Frontal cortex (tissue), 4 donors: ENCODE measurements at places on chromosomes 3 and 15. TPM values are rescaled to one million over a fixed set of nuclear protein-coding genes. Genes with fewer than 3 reads are reported as not detected.
A peak's percentile ranks its signal among the peaks of the same experiment; 100 is the strongest.

DNA sequence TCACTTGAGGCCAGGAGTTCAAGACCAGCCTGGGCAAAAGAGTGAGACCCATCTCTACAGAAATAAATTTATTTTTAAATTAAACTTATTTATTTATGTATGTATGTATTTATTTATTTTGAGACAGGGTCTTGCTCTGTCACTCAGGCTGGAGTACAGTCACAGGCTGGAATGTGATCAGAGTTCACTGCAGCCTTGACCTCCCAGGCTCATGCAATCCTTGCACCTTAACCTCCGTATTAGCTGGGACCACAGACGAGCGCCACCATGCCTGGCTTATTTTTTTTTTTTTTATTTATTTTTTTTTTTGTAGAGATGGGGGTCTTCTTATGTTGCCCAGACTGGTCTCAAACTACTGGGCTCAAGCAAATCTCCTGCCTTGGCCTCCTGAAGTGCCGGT, 135.2 kb upstream of the HES1 start:
- no peak for DNase-seq

Gene SMAD6
- 2.4 TPM for total RNA-seq

Gene BUB1B
- 11.4 TPM for total RNA-seq

- DNase-seq: no peak
Measured at GRCh38 chr15:78052001-78052401, 25.5 kb downstream of the TBC1D2B start.

GRCh38 chr3:129039271-129040038, 21.1 kb upstream of the GP9 start:
- no peak for DNase-seq

DNA sequence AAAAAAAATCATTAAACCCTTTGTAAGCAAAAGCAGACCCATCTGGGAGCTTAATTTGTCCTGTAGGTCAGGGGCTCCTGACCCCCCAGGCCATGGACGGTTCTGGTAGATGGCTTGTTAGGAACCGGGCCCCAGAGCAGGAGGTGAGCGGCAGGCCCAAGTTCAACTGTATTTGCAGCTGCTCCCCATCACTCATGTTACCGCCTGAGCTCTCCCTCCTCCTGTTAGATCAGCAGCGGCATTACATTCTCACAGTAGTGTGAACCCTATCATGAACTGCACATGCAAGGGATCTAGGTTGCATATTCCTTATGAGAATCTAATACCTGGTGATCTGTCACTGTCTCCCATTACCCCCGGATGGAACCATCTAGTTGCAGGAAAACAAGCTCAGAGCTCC, 60.7 kb downstream of the FSIP1 start:
- DNase-seq: no peak

DNA sequence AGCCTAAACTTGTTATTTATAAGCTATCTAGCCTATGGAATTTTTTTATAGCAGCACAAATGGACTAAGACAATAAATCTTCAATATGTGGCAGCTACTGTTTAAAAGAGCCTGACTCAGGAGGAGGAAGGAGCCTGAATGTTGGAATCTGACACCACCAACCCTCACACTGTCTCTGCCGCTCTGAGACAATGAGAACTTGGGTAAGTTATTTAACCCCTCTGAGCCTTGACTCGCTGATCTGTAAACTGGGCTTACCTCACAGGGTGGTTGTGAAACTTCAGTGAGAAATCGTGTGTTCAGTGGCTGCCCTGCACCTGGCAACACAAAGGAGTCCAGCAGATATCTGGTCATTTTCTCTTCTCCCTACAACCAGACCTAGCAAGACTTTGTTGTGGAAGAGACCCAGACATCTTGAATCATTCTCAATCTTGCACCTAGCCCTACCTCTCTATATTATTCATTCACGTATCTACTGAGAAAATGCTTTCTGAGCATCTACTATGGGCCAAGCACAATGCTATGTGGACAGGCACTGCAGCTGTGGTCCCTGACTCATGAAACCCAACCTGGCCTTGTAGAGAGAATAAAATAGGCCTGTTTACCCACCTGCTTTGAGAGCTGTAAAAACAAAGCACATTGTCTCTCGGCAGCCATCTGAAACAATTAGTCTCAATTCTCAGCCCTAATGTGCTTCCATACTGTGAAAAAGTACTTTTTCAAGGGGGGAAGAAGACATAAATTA, 81.9 kb upstream of the SLC25A36 start:
- DNase-seq: no peak

Gene SPINT1
- total RNA-seq: 1.6 TPM

DNA sequence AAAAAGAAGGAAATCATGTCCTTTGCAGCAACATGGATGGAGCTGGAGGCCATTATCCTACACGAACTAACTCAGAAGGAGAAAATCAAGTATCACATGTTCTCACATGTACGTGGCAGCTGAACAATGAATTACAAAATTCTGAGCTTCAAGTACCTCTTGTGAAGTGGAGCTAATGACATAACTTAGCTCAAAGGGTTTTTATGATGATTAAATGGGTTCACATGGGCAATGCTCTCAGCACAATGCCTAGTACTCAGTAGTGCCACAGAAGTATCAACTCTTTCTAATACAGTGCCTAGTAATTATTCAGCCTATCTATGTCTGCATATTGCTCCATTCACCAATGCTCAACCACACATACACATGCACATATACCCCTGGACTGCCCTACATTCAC, 407.5 kb upstream of the WNT5A start:
- DNase-seq: no peak

DNA sequence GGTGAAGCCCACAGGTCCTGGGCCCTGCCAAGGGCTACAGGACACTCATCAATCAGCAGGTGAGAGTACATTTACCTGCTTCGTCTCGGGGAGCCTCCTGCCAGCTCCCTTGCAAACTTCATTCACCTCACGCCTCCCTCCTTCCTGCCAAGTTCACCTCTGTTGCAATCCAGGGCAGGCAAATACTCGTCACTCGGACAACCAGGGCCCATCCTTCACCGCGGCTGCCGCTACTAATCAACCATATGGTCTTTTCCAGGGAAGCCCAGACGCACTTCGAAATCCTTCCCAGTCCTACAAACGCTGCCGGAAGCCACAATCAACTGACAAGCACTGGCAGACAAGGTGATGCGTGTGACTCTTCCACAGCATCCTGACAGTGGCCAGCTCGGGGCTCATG, 200.7 kb upstream of the NSMCE3 start:
- DNase-seq: no peak

Gene EBLN2
- 3.7 TPM for total RNA-seq

DNA sequence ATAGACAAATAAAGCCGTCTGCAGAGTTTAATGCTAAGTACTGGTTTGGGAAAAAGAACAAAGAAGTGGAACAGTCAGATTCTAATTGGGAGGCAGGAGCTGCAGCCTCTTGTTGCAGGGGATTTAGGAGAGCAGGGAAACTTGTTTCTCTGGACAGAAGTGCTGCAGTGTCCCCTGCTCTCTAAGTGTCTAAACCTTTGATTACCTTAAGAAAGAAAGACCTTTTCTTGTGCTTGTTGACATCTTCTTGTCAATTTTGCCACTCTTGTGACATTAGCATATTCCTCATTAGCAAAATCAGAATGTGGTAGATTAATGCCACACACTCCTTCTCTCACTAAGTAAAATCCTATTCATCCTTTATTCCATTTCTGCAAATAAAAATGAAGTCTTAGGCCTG, 38.8 kb downstream of the TRAT1 start:
- no peak for DNase-seq

- no peak for DNase-seq
Measured at GRCh38 chr3:42702982-42703694, 540 bp upstream of the HHATL start.

DNA sequence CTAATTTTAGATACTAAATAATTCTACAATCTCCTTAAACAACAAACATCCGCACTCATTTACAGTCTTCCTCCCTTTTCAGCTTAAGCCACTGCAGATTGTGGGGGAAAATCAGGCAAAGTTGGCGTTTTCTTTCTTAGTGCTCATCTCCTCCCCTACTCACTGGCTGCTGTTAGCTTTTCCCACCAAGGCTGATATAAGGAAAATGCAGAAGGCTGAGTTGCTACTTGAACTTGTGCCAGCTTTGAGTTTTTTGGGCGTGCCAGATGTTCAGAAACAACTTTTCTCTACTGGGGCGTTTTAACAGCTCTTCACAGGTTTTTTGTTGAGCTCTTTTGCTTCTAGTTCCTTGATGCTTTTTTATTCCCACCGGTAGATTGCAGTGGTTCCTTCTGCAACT, 222.0 kb downstream of the PYDC2 start:
- DNase-seq: no peak

DNA sequence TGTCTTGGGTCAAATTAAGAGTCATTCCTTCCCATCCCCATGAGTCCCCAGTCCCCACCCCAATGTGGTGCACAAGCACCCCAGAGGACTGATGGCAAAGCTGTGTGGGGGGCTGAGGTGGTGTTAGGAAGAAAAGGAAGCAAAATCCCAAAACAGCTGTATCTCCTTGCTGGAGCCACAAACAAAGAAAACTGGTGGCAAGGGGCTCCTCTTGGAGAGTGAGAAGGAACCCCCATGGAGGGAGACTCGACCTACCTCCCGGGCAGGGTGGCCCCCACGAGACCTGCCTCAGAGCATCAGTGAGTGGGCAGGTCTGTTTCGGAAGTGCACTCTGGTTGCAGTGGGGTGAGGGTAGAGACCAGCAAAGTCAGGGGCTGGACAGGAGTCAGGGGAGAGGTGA, 29.2 kb downstream of the PRR23E start:
- DNase-seq: no peak

GRCh38 chr3:33901862-33902563, 103.6 kb downstream of the PDCD6IP start:
- DNase-seq: no peak

DNA sequence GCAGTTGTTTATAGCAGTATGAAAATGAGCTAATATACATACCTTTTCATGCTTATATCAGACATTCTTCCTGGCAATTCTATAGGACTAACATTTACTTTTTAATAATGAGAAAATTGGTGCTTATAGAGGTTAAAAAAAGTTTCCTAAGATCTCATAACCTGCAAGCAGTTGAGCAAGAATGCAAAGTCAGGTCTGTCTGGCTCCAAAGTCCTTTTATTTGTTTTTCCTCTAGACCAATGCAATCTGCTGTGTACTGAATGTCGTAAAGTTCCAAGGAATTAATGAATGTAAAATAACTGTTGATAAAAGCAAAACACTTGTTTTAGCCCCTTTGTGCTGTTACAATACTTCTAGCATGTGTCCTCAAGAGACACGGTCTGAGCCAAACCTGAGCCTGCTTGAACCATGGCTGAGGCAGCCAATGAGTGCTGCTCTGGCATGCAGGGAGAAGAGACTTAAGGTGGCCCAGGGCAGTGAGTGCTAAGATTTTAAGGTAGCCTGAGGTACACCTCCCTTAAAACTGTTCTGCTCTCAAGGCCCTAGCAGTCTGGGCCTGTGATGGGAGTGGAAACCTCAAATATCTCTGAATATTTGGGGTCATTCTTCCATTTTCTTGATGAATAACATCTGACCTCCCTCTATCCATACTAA, 555.1 kb upstream of the NAALADL2 start:
- no peak for DNase-seq

Gene PLA2G4D
- under 0.01 TPM for total RNA-seq

DNA sequence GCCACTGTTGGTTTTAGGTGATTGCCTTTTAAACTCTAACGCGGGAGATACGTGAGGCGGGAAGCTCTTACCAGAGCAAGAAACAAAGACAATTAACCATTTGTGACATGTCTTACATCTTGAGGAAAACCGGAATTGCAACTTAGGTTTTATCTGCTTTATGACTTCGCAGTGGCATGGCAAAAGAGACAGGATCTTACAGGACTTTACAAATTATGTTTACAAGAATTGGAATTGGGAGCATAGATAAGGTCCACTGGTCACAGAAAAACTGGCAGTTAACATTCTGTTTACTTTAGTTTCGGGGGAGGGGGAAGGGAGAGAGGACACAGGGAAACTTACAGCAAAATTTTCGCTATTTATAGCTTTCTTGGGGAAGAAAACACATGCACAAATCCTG, 1119.6 kb downstream of the ZPLD1 start:
- no peak for DNase-seq

DNA sequence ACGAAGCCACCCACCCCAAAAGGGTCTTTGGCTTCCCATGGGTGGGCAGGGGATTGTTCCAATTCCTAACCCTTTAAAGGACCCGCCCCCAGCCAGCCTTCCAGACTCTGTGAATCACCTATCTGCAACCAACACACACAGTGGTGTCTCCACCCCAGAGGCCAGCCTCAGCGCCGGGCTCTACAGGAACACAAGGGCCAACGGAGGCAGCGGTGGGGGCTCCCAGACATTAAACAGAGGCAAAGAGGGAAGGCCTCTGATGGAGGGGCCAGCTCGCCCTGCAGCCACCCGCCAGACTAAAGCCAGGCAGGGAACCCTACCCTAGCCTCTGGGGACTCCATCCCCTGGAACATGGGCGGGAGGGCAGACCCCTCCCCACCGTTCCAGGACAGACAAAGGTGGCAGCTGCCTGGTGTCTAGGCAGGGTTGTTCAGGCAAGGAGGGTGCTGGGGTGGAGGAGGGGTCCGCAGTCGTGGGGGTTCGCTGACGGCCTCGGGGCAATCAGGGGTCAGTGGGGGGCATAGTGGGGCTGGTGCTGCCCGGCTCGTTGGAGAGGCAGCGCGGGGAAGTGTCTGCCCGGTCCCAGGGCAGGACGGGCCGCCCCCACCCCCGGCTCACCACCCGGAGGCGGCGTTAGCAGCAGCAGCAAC, 448 bp downstream of the SHISA5 start:
- peak; percentile 41 for DNase-seq

DNA sequence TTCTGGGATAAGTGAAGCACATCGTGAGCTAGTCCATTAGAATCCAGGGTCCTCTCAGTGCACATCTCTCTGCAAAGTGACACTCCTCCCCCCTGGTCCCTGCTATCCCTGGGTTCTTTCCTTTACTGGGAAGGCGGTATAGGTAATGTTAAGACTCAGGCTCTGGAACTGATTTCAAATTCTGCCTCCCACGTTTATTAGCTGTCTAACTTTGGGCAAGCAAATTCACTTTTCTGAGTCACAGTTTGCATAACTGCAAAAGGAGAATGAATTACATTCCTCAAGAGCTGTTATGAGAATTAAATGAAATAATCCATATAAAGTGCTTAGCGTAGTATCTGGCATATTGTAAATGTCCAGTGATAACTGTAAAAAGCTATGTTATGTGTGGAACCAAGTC, 168.1 kb upstream of the LRRN1 start:
- no peak for DNase-seq

Gene DCP1A
- 9.4 TPM for total RNA-seq

DNA sequence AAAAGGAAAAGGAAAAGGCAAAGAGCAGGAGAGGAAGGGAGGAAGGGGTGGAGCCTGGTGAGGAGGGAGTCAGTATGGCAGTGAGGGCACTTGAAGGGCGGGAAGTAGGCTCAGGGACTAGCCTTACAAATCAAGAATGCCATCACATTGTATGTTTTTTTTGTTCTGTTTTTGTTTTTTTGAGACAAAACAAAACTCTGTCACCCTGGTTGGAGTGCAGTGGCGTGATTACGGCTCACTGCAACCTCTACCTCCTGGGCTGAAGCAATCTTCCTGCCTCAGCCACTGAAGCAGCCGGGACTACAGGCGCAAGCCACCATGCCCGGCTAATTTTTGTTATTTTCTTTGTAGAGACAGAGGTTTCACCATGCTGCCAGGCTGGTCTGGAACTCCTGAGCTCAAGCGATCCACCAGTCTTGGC, 10.5 kb upstream of the PIK3CB start:
- no peak for DNase-seq
